ENCODE measurements at places on chromosomes 2 and 18.

GRCh38 chr2:69575926-69576325, 67.6 kb downstream of the AAK1 start:
- no peak overlapping the region for H3K4me3 ChIP-seq
- H3K36me3 ChIP-seq, result no peaks in the 10 kb centered on the region
- DNase-seq, result no peak
- no peaks in the 10 kb centered on the region for H3K4me1 ChIP-seq
- H3K27ac ChIP-seq, result no peak overlapping the region

GRCh38 chr2:9390991-9391390, 32.3 kb downstream of the ITGB1BP1 start:
- H3K36me3 ChIP-seq, result no peaks in the 10 kb centered on the region
- no peak for DNase-seq
- no peak overlapping the region for H3K27ac ChIP-seq

DNA sequence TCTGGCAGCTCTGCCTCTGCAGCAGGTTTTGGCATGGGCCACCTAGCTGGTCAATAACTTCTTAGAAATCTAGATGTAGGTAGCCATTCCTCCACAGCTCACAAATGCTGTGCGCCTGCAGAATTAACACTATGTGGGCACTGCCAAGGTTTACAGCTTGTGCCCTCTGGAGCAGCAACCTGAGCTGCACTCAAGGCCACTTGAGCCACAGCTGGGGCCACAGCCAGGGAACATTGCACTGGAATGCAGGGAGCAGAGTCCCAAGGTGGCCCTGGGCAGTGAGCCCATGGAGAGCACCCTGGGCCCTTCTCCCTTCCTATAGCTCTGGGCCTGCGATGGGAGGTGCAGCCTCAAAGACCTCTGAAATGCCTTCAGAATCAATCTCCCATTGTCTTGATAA, 365.3 kb downstream of the SATB2 start:
- H3K4me3 ChIP-seq, result no peak overlapping the region
- no peaks in the 10 kb centered on the region for H3K27me3 ChIP-seq
- H3K4me1 ChIP-seq, result no peaks in the 10 kb centered on the region
- H3K36me3 ChIP-seq, result no peaks in the 10 kb centered on the region
- H3K27ac ChIP-seq, result no peak overlapping the region
- peak; percentile 32 for DNase-seq

GRCh38 chr2:27737676-27738348, 33.7 kb upstream of the MRPL33 start:
- no peak overlapping the region for H3K4me3 ChIP-seq
- no peak for DNase-seq
- H3K4me1 ChIP-seq, result peaks cover 20% of the 10 kb centered on the region
- H3K36me3 ChIP-seq, result no peaks in the 10 kb centered on the region
- no peaks in the 10 kb centered on the region for H3K27me3 ChIP-seq

- peaks cover 52% of the 10 kb centered on the region for H3K4me1 ChIP-seq
- no peaks in the 10 kb centered on the region for H3K36me3 ChIP-seq
- no peak overlapping the region for H3K4me3 ChIP-seq
- no peak for DNase-seq
- H3K27ac ChIP-seq, result no peak overlapping the region
These were observed 25.7 kb downstream of the BCL11A start for GRCh38 chr2:60527762-60528161.

DNA sequence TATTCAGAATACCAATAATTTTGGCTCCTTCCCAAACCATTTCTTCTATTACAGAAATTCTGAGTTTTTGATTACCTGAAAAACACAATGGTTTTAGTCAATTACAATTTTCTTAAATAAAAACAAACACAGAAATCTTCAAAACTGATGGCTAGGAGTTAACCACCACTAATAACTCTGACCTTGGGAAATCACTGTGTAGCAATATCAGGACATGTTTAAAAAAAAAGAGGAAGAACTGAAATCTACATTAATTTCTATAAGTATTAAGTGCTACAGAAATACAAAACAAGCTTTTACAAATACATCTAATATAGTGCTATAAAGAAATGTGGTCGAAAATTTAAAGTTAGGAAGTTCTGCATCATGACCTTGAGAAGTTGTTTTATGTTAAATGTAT, 14.9 kb downstream of the L3MBTL4 start:
- H3K27ac ChIP-seq, result no peak overlapping the region
- no peak overlapping the region for H3K4me3 ChIP-seq
- no peaks in the 10 kb centered on the region for H3K4me1 ChIP-seq
- no peaks in the 10 kb centered on the region for H3K36me3 ChIP-seq
- DNase-seq, result no peak
- H3K27me3 ChIP-seq, result no peaks in the 10 kb centered on the region

DNA sequence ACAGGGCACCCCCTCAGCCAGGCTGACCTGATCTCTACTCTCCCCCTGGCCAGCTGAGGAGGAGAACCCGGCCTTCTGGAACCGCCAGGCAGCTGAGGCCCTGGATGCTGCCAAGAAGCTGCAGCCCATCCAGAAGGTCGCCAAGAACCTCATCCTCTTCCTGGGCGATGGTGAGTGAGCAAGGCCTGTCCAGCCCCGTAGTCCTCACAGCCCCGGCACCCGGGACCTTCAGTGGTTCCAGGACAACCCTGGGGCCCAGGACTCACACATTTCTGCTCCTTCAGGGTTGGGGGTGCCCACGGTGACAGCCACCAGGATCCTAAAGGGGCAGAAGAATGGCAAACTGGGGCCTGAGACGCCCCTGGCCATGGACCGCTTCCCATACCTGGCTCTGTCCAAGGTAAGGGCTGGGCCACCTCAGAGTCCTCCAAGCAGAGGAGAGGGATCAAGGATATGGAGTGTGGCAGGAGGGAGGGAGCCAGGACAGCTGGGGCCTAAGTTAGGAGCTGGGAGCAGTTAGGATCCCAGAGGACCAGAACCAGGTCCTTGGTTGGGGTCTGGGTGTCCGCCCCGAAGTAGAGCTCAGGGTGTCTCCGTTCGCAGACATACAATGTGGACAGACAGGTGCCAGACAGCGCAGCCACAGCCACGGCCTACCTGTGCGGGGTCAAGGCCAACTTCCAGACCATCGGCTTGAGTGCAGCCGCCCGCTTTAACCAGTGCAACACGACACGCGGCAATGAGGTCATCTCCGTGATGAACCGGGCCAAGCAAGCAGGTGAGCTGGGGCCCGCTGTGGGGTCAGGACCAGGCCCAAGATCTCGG, 555 bp downstream of the ALPI start:
- H3K36me3 ChIP-seq, result no peaks in the 10 kb centered on the region
- H3K4me3 ChIP-seq, result no peak overlapping the region
- peaks cover 12% of the 10 kb centered on the region for H3K27me3 ChIP-seq
- H3K27ac ChIP-seq, result no peak overlapping the region
- no peak for DNase-seq

DNA sequence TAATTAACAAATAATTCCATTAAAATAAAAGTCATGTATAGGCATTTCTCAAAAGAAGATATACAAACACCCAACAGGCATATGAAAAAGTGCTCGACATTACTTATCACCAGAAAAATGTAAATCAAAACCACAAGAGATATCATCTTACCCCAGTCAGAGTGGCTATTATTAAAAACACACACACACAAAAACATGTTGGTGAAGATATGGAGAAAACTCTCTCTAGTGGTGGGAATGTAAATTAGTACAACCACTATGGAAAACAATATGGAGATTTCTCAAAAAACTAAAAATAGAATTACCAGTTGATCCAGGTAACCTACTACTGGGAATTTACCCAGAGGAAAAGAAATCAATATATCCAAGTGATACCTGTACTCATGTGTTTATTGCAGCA, 966.3 kb upstream of the POU3F3 start:
- no peak overlapping the region for H3K4me3 ChIP-seq
- H3K27ac ChIP-seq, result no peak overlapping the region
- DNase-seq, result no peak
- no peaks in the 10 kb centered on the region for H3K36me3 ChIP-seq

GRCh38 chr2:193461431-193461934, 1266.8 kb upstream of the TMEFF2 start:
- DNase-seq, result no peak
- H3K27me3 ChIP-seq, result no peaks in the 10 kb centered on the region
- H3K36me3 ChIP-seq, result no peaks in the 10 kb centered on the region
- no peak overlapping the region for H3K4me3 ChIP-seq
- no peak overlapping the region for H3K27ac ChIP-seq

- no peaks in the 10 kb centered on the region for H3K27me3 ChIP-seq
- no peaks in the 10 kb centered on the region for H3K4me1 ChIP-seq
- no peaks in the 10 kb centered on the region for H3K36me3 ChIP-seq
- H3K4me3 ChIP-seq, result no peak overlapping the region
- no peak overlapping the region for H3K27ac ChIP-seq
These were observed 671.9 kb upstream of the ZNF804A start for GRCh38 chr2:183926433-183926832.

DNA sequence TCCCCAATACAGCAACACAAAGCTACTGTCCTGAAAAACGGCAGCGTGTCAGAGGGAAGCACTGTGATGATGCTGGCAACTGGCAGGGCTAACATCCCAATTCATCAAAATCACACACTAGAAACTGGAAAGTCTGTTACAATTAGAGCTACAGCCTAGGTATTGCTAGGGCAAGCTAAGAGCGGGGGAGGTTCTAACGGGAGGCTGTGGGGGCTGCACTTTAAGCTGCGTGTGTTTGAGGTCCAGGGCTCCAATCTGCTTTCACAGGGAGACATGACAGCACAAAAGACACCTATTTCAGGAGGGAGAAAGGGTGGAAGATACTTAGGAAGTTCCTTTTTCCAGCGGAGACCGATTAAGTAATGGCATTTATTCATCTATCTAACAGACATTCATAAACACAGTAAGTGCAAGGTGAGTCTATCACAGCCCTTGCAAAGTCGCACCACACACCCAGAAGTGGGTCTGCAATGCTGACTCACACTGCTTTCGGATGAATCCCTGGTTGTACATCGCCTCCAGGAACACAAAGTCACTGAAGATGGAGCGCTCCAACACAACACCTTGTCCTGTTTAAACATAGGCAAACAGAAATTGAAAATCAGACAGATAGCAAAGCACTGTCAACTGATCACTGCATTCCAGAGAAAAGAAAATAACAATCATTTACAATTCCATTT, 6.9 kb downstream of the NDUFA10 start:
- no peaks in the 10 kb centered on the region for H3K27me3 ChIP-seq
- H3K36me3 ChIP-seq, result no peaks in the 10 kb centered on the region
- H3K27ac ChIP-seq, result no peak overlapping the region
- H3K4me3 ChIP-seq, result no peak overlapping the region
- peaks cover 4% of the 10 kb centered on the region for H3K4me1 ChIP-seq
- no peak for DNase-seq

DNA sequence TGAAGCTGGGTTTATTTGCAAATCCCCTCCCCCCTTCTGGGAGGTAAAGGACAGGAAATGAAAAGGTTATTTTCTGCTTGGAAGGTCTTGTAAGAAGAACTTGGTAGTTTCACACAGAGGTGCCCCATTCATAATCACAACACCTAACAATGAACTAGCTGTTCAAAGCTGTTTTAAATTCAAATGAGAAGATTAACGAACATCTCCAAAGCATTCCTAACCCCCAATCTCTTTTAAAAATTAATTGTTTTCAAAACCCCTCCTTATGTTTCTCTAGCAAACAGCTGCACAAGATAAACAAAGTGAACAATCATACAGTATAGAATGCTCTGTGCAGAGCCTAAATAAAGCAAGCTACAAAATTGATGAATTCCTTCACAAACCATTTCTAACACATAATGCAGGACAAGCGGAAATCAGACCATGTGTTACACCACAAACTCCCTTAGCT, 271.4 kb downstream of the SATB2 start:
- no peak overlapping the region for H3K27ac ChIP-seq
- H3K27me3 ChIP-seq, result no peaks in the 10 kb centered on the region
- H3K4me1 ChIP-seq, result no peaks in the 10 kb centered on the region
- H3K36me3 ChIP-seq, result no peaks in the 10 kb centered on the region
- no peak for DNase-seq

DNA sequence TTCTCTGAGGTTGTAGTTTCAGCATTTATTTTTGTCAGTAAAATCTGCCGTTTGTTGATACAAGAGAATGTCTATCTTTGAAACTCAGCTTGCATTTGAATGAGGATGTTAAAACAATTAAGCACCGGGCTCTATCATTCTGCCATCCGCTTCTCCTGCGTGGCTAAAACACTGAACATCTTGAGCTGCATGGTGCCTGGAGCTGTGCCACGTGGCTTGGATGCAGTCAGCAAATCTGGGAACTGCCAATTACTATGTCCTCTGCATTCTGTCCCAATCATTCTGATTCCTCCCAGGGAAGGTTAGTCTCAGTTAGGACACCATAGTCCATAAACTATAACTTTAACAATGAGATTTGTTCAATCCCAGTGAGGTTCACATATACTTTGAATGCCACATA, 598.4 kb downstream of the FBXO15 start:
- no peaks in the 10 kb centered on the region for H3K4me1 ChIP-seq
- H3K27me3 ChIP-seq, result no peaks in the 10 kb centered on the region
- no peak overlapping the region for H3K4me3 ChIP-seq
- no peak overlapping the region for H3K27ac ChIP-seq

DNA sequence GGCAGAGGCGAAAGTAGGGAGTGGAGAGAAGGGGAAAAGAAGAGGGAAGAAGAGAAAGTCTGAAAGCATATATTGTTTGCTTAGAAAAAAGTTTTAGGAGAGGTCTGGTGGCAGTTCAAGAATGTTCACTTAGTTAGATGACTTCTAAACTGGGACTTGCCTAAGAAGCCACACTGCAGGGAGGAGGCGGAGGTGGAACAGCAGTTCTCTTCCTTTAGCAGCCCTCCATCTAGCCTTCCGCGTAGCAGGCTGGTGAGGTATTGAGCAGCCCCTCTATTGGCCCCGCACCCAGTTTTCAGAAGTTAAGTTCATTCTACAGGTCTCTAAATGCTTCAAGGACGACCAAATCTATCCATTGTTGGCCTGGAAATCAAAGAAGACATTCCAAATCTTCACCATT, 31.9 kb upstream of the WIPF1 start:
- no peaks in the 10 kb centered on the region for H3K36me3 ChIP-seq
- H3K27ac ChIP-seq, result no peak overlapping the region
- no peak for DNase-seq
- H3K27me3 ChIP-seq, result no peaks in the 10 kb centered on the region
- no peak overlapping the region for H3K4me3 ChIP-seq

GRCh38 chr18:59610546-59611140, 86.6 kb downstream of the CCBE1 start:
- H3K4me1 ChIP-seq, result peaks cover 1% of the 10 kb centered on the region
- no peaks in the 10 kb centered on the region for H3K36me3 ChIP-seq
- H3K27me3 ChIP-seq, result no peaks in the 10 kb centered on the region
- no peak for DNase-seq
- no peak overlapping the region for H3K4me3 ChIP-seq

- no peaks in the 10 kb centered on the region for H3K36me3 ChIP-seq
- H3K27ac ChIP-seq, result no peak overlapping the region
- DNase-seq, result no peak
- H3K27me3 ChIP-seq, result no peaks in the 10 kb centered on the region
These were observed 195.4 kb downstream of the TWIST2 start for GRCh38 chr2:239043326-239043725.

GRCh38 chr2:138652378-138652777, 127.8 kb downstream of the NXPH2 start:
- DNase-seq, result no peak
- no peak overlapping the region for H3K27ac ChIP-seq
- no peaks in the 10 kb centered on the region for H3K36me3 ChIP-seq
- H3K4me1 ChIP-seq, result no peaks in the 10 kb centered on the region
- H3K4me3 ChIP-seq, result no peak overlapping the region

All from transverse colon (tissue), 4 donors.